A549 treated with CpdA at 1 μM for 4 hours (cell line): ENCODE measurements at places on chromosomes 5 and 9. TPM values are rescaled to one million over a fixed set of nuclear protein-coding genes. Genes with fewer than 3 reads are reported as not detected.

The SPINK4 gene
- not detected in 5 replicates for total RNA-seq

The PCDHB5 gene
- 1.2 to 1.9 TPM (median 1.5 TPM) in 5 replicates for total RNA-seq

The AP3S1 gene
- 63.5 to 74.3 TPM (median 68.7 TPM) in 5 replicates for total RNA-seq

The GPR150 gene
- total RNA-seq, result 0.07 to 0.15 TPM (median 0.08 TPM) in 4 of 5 replicates, not detected in the other

The ARHGEF37 gene
- 0.77 to 1.1 TPM (median 0.90 TPM) in 5 replicates for total RNA-seq
